ENCODE measurements at places on chromosomes 6 and 20. TPM values are rescaled to one million over a fixed set of nuclear protein-coding genes. Genes with fewer than 3 reads are reported as not detected.

DNA sequence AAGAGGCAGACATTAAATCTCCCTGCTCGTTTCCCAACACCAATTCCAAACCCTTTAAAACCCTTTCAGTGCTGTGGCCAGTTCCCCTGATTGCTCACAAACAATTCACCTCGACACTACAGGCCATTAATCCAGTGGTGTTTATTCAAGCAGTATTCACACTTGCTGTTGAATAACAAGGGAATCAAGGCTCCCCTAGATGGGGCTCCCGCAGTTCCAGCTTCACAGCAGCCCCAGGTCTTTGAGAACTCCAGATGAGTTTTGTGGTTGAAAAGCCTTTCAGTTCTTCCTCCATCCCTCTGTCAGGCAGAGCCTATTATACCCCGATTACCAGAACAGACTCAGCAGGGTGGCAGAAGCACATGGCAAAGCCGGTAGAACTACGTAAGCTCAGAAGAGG lies 36.2 kb downstream of the JAG1 start:
- no peak for DNase-seq

- DNase-seq = no peak
Measured at GRCh38 chr6:106763361-106763760, 134.0 kb downstream of the QRSL1 start.

Gene C20orf202
- total RNA-seq = 0.52 TPM

- no peak for DNase-seq
Measured at GRCh38 chr20:17712201-17712600, 12.4 kb downstream of the BANF2 start.

Gene GTSF1L
- not detected for total RNA-seq

Gene PLCB1
- total RNA-seq = 115 TPM

GRCh38 chr6:99521633-99522151 lies 6.5 kb upstream of the USP45 start:
- DNase-seq = no peak

Gene TMEM200A
- 0.65 TPM for total RNA-seq

GRCh38 chr6:14072084-14072483 lies 45.5 kb upstream of the CD83 start:
- DNase-seq = peak; percentile 19

All from esophagus muscularis mucosa (tissue), 4 donors.